Endothelial cell of coronary artery (primary cell): ENCODE measurements at places on chromosomes 16 and 17. TPM values are rescaled to one million over a fixed set of nuclear protein-coding genes. Genes with fewer than 3 reads are reported as not detected.

Gene NF1
- 22.5 and 39.8 TPM in 2 replicates for total RNA-seq

Gene ZFP3
- 0.90 and 1.7 TPM in 2 replicates for total RNA-seq

Gene PHOSPHO1
- 0.19 TPM in 1 of 2 replicates, not detected in the other for total RNA-seq

Gene KRTAP1-5
- total RNA-seq, result not detected in 2 replicates

Gene GID4
- 4.8 and 6.7 TPM in 2 replicates for total RNA-seq
